ENCODE measurements at places on chromosomes 5 and 9.

DNA sequence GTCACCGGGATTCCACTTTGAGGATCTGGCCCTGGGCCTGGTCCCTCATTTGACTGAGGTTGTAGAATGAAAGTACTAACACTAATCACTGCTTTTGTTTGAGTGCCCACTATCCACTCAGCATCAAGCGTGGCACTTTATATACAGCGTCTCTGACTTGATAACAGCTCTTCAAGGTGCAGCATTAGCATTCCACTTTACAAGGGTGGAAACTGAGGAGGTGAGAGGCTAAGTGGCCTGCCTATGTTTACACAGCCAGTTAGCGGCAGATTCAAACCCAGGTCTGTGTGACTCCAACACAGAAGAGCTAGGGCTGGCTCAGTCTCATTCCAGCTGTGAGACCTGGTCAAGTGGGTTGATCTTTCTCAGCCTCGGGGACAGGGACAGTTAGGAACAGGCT is 5.9 kb downstream of the KCNMB1 start:
- no peak for DNase-seq

GRCh38 chr9:107389617-107390071 is 99.9 kb downstream of the KLF4 start:
- no peak for DNase-seq

- DNase-seq, result no peak
These were observed 21.3 kb downstream of the ARRDC3 start for GRCh38 chr5:91361790-91362189.

DNA sequence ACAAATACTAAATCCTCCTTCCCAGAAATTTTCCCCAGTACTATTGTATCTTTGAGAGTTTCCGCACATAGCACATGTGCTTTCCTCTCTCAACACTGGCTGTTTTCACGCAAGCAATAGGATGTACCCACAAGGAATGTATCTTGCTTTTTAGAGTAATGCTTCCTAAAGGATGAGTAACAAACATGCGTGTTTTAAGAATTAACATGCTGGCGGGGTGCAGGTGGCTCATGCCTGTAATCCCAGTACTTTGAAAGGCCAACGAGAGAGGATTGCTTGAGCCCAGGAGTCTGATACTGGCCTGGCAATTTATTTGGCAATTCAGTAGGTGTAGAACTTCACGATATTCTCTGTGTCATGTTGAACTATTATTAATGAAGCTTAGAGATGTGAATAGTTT is 4.6 kb downstream of the RUFY1 start:
- no peak for DNase-seq

- no peak for DNase-seq
These were observed 23.7 kb upstream of the LOX start for GRCh38 chr5:122101636-122102285.

- no peak for DNase-seq
These were observed 509 bp downstream of the LVRN start for GRCh38 chr5:115962565-115963402.

DNA sequence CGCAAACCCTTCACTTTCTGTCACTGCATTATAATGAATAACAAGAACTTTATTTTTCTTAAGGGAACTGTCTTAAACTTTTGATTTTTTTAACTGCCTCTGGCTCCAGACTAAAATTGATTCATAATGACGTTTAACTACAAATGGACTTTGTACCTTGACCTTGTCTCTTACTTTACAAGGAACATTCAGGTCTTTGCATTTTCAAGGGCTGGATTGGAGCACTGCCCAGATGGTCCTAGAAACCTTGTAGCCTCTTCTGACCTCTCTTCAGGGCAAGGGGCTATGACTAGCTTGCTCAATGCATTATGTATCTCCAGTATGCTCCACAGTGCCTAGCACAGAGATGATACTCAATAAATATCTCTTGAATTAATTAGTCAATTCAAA is 612.6 kb upstream of the CLINT1 start:
- DNase-seq, result no peak

All from stimulated activated naive CD4-positive, alpha-beta T cell treated with Interleukin-2 at 50 U/mL for 16 hours (primary cell).